ENCODE measurements at places on chromosomes 16 and 17. TPM values are rescaled to one million over a fixed set of nuclear protein-coding genes. Genes with fewer than 3 reads are reported as not detected.

DNA sequence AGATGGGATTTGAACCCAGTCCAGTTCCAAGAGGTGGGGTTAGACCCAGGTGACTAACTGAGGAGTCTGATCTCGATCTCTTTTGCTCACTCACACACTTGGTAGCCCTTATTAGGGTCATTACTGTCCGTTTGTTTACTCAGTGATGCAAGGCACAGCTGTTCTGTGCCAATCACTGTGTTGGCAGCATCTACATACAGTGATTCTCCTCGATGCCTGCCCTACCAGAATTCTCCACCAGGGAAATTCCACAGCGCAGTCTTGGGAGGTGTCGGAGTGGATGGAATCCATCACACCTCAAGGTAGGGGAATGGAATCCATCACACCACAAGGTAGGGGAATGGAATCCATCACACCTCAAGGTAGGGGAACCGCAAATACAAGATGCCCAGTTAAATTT lies 279.6 kb downstream of the MAF start:
- DNase-seq = no peak

- DNase-seq = no peak
These were observed 55.2 kb downstream of the RAI1 start for GRCh38 chr17:17736205-17737183.

DNA sequence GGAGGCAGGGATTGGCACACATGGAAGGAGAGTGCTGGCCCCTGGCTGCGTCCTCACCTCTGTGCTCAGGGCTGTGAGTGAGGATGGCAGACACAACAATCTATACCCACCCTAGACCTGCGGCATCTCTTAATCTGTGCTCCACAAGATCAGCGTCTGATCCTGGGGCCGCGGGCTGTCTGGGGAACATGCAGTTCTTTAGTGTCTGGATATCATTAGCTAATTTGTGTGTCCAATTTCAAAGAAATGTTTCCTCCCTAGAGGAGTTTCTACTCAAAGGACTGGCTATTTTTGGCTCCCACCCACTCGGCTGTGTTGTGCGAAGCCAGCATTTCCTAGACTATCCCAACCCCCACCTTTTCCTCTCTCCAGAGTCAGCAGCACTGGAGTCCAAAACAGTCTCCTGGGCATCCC lies 93.8 kb downstream of the GRIN2A start:
- no peak for DNase-seq

DNA sequence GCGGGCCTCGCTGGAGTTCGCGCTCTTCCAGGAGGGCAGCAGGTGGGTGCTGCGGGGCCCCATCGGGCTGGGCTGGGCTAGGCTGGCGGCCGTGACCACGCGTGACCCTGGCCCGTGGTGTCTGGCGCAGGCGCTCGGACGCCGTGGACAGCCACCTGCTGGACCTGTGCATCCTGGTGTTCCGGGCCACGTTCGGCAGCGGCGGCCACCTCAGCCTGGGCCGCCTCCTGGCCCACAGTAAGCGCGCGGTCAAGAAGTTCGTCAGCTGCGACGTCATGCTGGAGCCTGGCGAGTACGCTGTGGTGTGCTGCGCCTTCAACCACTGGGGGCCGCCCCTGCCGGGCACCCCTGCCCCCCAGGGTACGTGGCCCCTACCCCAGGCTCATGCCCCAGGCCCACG lies 8.0 kb upstream of the PRR35 start:
- DNase-seq = no peak

DNA sequence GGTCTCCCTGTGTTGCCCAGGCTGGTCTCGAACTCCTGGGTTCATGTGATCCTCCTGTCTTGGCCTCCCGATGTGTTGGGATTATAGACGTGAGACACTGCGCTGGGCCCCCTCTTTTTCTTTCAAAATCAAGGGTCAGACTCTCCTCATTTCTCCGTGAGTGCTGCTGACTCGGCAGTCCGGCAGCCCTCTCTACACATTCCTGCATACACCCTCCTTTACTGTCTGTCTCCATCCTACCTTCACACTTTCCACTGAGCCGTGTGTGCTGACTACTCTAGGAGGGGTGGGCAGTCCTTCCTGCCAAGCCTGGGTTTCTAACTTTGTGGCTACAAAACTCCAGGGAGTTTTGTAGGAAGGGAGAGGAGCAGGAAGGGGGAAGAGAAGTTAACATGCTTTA lies 195.2 kb downstream of the PARN start:
- DNase-seq = no peak

GRCh38 chr16:22726868-22727267 lies 87.1 kb upstream of the HS3ST2 start:
- no peak for DNase-seq

DNA sequence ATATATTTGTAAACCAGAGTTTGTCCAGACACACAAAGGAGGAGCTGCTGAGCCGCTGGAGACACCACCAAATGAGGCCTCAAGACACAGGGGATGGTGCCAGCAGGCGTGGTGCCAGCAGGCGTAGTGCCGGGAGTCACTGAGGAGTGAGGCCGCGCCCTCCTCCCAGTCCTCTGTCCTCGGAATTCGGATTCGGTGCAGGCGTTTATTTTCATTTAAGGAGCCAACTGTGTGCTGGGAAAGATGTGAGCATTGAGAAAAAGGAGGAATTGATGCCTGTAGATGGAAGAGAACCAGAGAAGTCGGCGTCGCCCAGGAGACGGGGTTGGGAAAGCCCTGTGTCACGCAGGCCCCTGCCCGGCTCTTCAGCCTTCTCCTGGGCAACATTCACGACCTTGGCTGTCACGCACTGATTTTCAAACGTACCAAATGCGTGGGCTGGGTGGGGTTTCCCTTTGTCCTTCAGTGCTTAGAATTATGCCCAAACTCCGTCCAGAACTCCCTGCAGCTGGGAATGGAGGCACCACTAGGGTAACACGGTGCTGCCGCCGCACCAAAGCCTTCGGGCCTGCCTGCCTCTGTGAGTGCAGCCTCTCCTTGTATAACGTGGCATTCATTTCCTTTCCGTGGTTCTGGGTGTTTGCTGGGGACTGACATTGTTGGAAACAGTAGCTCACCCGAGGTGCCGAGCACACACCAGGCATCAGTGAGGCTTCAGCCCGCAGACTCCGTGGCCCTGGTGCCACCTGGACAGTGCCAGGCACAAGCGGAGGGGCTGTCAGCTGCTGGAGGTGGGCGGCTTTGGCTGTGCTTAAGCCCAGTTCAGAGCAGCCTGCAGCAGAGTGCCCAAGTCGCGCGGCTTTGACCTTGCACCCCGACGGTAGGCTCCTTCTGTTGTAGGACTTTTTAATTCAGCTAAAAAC lies 49.0 kb upstream of the CHMP6 start:
- DNase-seq = peak; percentile 85

USP43 gene
- 7.4 TPM for total RNA-seq

Measured in Peyer's patch (tissue), 4 donors.